ENCODE measurements at places on chromosomes 3 and 15.

GRCh38 chr3:105976196-105976595, 107.4 kb upstream of the CBLB start:
- no peak for DNase-seq

DNA sequence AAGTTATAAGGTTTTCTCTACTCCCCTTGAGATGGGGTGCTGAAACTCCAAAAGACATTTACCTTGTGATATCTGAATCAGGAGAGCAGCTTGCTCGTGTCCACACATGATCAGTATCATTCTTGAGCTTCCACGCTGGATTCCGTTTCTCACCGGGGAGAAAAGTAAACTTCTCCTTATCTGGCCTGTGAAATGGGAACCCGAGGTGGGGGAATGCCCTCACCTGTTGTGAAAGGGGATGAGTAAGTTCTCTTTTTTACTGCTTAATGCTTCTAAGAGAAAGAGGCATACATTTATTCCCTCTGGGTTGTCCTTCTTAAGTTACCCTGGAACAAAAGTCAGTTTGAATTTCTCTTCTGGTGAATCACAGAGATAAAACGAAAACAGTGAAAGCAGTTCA, 440.5 kb upstream of the ADAMTS9 start:
- DNase-seq = no peak

DNA sequence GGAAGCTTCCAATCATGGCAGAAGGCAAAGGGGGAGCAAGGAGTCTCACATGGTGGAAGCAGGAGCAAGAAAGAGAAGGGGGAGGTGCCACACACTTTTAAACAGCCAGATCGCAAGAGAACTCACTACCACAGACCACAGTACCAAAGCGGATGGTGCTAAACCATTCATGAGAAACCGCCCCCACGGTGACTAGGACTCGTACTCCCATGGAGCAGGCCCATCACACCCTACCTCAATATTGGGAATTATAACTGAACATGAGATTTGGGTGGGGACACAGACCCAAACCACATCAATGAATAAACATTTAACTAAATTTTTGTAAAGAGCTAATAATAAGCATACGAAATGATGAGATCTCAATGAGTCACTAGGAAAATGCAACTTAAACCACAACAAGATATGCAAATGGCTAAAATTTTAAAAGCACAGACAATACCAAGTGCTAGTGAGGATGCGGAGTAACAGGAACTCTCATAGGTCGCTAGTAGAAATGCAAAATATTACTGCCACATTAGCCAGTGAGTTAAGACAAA, 10.0 kb downstream of the MRPS25 start:
- DNase-seq = no peak

DNA sequence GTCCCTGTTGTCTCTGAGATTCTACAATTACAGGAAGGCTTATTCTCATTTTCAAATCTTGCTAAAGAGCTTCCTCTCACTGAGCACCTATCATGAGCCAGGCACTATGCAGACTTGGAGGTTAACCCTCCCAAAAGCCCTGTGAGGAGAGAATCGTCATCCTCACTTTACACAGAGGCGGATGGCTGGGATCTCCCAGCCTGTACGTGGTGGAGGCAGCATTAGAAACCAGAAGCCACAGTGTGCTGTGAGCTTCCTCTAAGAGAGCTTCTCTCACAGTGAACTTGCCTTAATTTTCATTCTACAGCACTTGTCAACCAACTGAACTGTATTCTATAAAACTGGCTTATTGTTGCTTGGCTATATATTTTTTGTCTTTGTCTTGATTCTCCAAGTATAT, 6.1 kb upstream of the DGKG start:
- no peak for DNase-seq
